ENCODE measurements at places on chromosomes 3 and 15.

DNA sequence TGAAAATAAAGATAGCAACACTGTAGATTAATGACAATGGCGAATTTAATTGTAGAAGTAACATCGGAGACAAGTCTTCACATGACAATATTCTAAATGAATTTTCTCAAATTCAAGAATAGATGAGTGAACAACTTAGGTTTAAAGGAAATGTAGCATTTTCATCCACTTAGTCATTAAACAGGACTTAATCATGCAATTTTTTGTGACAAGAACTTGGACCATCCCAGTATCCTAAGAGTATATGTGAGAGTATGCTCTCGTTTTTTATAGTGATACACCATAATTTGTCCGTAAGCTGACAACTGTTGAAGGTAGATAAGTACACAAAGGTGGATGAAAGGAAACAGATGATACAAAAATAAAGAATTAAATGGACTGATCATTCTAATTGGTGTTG is 81.5 kb downstream of the DLG1 start:
- no peak for DNase-seq

DNA sequence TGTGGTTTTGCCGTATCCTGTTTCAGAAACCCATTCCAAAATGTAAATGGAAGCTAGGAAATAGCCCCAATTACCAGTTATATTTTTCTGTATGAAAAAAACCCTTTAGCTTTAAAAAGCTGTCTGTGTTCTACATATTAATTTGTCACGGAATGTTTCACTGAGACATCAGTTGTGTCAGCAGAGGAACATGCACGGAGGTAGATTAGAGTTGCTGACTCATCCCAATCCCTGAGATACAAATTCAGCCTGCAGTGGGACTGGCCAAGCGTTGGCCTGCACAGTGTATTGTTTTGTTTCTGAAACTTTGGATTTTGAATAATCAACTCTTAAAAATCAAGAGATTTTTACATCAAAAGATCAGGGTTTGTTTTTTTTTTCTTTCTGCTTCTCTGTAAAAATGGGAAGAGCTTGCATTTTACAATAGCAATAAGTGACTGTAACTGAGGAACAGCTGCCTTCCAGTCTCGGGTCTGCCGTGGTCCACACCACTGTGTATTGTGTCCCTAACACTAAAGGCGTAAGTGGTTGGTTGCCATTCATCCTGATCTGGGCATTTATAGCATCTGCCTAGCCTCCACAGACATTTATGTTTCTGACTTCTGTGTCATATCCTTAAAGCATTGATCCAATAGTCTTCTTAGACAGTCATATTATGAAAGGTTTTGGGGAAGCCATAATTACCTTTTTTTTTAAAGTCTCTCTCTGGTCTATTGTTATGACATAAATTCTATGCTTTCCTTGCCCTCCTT is 218.1 kb downstream of the ADAMTSL3 start:
- DNase-seq: no peak

DNA sequence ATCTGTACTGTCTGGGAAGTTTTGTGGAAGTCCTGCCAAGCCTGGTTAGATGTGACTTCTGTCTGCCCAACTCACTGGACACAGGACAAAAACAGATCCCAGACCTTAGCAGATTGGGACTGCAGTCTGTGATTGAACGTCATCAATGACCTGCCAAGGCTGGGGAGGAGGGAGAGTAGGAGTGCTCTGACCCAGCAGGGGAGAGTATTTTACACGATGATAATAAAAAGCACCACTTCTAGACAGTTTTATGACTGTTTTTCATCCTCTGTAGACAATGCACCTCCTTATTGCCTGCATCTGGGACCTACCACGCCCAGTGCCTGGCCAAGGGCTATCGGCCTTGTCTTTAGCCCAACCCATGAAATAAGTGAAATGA is 102.3 kb upstream of the NR2E3 start:
- no peak for DNase-seq

GRCh38 chr15:50531766-50532165 is 14.7 kb downstream of the USP50 start:
- no peak for DNase-seq

- DNase-seq: no peak
Observed at GRCh38 chr15:91710080-91710698, 143.3 kb upstream of the SLCO3A1 start.

- no peak for DNase-seq
Observed at GRCh38 chr15:91113030-91113429, 13.0 kb downstream of the SV2B start.

Measured in central memory CD8-positive, alpha-beta T cell (primary cell).